ENCODE measurements at places on chromosomes 2 and 18.

GRCh38 chr2:20541651-20542050, 94.8 kb downstream of the RHOB start:
- DNase-seq: no peak

DNA sequence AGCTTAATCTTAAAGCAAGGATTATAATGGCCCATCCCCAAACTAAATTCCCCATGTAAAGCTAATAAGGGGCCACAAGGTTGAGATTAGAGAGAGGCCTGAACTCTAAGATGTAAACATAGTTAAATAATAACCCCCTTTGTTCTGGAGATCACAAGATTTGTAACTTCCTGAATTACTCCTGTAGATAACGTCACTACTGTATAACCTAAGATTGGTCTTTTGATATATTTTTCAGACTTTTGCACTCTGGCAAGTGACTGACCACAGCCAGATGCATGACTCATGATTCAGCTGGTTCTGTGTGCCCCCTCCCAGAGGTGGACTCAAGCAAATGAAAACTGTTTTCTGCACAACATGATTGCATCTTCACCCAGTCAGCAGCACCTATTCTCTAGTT, 686.0 kb upstream of the DDX18 start:
- DNase-seq: no peak

- DNase-seq: no peak
Measured at GRCh38 chr18:9020221-9020620, 82.3 kb upstream of the NDUFV2 start.

- DNase-seq: peak; percentile 51
Measured at GRCh38 chr2:156333274-156333950, 891 bp upstream of the NR4A2 start.
